ENCODE measurements at places on chromosomes 3 and 15.

DNA sequence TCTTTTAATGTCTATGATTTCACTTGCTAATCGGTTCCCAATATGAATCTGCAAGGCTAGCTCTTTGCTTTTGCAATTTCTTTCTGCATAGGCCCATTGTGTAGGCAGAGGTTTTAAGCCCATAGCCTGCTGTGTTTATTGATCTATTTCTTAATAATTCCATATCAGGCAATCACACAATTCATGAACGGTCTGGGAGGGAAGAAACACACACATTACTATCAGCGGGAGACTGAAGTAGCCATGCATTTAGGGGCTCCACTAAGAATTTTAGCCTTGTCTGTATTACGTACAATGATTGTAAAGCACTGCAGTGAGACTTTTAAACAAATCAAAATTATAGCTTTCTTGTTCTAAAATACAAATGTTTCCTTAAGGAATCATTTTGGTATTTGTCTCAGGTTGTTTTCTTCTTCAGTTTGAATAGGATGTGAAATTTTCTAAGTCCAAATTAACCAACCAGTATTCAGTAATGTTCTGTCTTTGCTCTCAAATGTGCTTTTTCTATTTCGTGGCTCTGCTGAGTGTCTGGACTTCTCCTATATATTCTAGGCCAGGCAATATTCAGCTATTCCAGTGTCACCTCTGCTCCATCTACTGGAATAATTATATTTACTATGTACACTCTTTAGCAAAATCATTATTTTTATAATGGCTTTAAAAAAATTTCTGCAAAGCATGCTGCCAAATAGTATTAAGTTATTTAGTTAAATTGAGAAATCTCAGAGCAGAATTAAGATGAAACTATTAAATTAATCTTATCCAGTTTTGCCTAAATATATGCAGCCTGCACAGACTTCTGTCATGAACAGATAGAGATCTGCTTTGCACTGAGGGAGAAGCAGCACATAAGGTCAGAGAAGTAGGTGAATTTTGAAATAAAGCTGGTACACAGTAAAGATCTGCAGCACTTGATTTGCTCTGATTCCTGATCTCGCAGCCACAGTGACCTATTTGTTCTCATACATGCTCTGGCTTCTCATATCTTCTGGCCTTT, 103.0 kb upstream of the NAALADL2 start:
- DNase-seq, result peak; percentile 59

- no peak for DNase-seq
These were observed 64.3 kb downstream of the LEO1 start for GRCh38 chr15:51907136-51907862.

GRCh38 chr3:153169793-153170383, 7.9 kb downstream of the RAP2B start:
- no peak for DNase-seq

GRCh38 chr3:140176526-140176925, 241.5 kb downstream of the CLSTN2 start:
- DNase-seq, result no peak

- no peak for DNase-seq
These were observed 150.6 kb downstream of the PDCD6IP start for GRCh38 chr3:33949074-33949473.

GRCh38 chr15:66287461-66288057, 5.8 kb upstream of the DIS3L start:
- no peak for DNase-seq

DNA sequence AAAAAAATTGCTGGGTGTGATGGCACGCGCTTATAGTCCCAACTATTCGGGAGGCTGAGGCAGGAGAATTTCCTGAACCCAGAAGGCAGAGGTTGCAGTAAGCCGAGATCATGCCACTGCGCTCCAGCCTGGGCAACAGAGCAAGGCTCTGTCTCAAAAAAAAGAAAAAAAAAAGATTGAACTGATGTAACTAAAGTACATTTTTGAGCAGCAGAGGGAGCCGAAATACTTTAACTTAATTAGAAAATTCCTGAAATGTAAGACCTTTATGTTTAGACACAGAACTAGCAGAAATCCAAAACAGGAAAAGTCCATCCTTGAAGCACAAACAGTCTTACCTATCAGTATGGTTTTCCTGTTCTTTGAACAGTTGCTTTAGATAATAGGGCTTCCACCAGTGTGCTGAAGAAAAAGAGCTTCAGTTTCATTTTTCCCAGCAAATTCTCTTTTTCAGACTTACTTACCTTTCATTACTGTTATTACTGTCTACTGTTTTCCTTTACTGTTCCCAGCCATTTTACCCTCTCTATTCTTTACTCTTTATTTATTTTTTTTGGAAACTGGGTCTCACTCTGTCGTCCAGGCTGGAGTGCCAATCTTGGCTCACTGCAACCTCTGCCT, 33.4 kb upstream of the ZNF609 start:
- peak; percentile 55 for DNase-seq

GRCh38 chr15:45393851-45394250, 15.5 kb upstream of the GATM start:
- DNase-seq, result no peak

DNA sequence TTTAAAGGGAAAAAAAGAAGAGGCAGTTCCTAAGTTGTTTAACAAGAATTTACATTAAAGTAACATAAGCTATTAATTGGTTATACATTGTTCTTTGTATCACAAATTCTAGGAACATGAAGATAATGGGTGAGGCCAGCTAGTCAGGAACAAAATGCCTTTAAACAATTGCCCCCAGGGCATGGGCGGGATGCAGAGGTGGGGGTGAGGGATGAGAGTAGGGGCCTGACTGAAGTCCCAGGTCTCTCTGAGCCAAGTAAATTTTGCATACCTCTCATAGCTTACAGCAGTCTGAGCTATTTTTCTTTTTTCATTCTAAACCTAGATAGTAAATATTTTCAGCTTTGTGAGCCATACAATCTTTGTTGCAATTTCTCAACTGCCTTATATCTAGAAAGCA, 77.8 kb upstream of the RNU6-1 start:
- no peak for DNase-seq

GRCh38 chr15:69825941-69826818, 271.5 kb downstream of the TLE3 start:
- peak; percentile 79 for DNase-seq

DNA sequence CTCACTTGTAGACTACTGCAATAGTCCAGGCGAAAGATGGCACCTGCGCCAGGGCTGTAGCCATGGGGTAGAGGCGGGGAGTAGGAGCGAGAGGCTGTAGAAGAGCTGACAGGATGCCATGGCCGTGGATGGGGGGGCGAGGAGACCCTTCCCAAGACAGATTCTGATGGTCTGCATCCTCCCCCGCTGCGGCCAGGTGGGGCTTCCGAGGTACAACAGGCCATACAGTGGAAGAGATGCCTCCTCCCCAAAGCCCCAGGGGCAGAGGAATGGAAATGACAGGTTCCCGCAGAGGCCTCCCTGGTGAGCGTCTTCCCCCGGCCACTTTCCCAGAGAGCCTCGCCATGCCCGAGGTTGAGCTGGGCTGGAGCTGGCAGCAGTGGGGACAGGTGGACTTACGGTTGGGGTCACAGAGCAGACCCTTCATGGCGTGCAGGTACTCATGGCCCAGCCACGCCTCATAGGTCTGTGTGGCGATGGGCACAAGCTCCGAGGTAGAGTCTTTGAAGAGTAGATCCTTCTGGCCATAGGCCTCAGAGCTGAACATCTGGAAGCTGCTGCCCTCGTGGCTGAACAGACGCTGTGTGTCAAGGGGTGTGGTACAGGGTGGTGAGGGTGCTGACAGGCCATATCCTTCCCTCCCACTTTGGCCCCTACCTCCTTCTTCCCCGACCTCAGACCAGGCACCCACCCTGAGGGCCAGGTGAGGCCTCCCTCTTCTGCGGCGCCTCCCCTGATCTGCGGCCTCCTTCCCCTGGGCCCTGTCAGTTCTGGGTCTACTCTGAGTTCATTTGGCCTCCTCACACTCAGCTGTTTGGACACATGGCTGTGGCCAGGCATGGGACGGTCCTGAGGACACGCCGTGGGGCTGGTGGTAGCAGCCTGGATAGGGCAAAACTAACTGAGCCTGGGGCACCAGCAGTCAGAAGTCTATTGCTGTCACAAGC, 13.6 kb downstream of the MELTF start:
- no peak for DNase-seq

DNA sequence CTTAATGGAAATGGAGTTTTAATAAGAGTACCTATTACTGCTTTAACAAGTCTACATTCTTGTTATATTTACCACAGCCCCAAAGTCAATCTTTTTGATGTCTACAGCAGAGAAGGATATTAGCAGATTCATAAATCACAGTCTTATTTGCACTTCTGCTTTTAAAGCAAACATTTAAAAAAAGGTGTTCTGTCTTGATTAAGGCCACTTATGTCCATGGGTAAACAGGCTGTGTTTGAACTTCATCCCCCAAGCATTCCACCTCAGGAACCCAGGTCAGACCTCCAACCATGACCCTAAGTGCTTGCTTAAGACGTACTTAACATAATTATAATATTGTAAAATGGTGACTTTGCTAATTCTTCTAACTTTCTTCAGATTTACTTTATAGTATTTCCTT, 113.4 kb downstream of the CMSS1 start:
- no peak for DNase-seq

- no peak for DNase-seq
These were observed 111.0 kb downstream of the RFTN1 start for GRCh38 chr3:16402451-16402850.

All from COR-L47 (cell line).